ENCODE measurements at places on chromosomes 1 and 21.

GRCh38 chr1:113734357-113735055, 24.8 kb downstream of the PHTF1 start:
- H3K27ac ChIP-seq, result no peak overlapping the region
- no peak overlapping the region for H3K4me3 ChIP-seq
- H3K4me1 ChIP-seq, result peaks cover 5% of the 10 kb centered on the region
- peaks cover 11% of the 10 kb centered on the region for H3K36me3 ChIP-seq

GRCh38 chr1:56191369-56191768, 388.0 kb downstream of the PLPP3 start:
- H3K4me1 ChIP-seq, result no peaks in the 10 kb centered on the region
- H3K27ac ChIP-seq, result no peak overlapping the region
- no peak overlapping the region for H3K4me3 ChIP-seq
- peaks cover 7% of the 10 kb centered on the region for H3K27me3 ChIP-seq
- H3K36me3 ChIP-seq, result no peaks in the 10 kb centered on the region

DNA sequence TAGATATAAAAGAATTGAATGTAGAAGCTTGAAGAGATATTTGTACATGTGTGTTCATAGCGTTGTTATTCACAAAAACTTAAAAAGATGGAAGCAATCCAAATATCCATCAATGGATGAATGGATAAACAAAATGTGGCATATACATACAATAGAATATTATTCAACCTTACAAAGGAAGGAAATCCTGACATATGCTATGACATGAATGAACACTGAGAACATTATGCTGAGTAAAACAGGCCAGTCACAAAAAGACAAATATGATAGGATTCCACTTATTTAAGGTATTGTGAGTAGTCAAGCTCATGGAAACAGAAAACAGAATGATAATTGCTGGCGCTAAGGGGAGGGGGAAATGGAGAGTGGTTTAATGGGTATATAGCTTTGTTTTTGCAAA, 47.0 kb upstream of the DYRK1A start:
- no peak overlapping the region for H3K4me3 ChIP-seq
- H3K27me3 ChIP-seq, result no peaks in the 10 kb centered on the region
- DNase-seq, result no peak
- no peaks in the 10 kb centered on the region for H3K4me1 ChIP-seq
- no peak overlapping the region for H3K27ac ChIP-seq
- peaks cover 2% of the 10 kb centered on the region for H3K36me3 ChIP-seq

- DNase-seq, result no peak
- H3K36me3 ChIP-seq, result peaks cover 2% of the 10 kb centered on the region
- H3K27ac ChIP-seq, result no peak overlapping the region
- peaks cover 18% of the 10 kb centered on the region for H3K27me3 ChIP-seq
Measured at GRCh38 chr1:96688767-96689166, 32.8 kb upstream of the PTBP2 start.

- H3K27ac ChIP-seq, result peak overlapping the region; percentile 98
- H3K4me1 ChIP-seq, result peaks cover 54% of the 10 kb centered on the region
- peaks cover 25% of the 10 kb centered on the region for H3K36me3 ChIP-seq
- H3K4me3 ChIP-seq, result peak overlapping the region; percentile 75
Measured at GRCh38 chr1:116760487-116760886, 6.3 kb downstream of the CD2 start.

DNA sequence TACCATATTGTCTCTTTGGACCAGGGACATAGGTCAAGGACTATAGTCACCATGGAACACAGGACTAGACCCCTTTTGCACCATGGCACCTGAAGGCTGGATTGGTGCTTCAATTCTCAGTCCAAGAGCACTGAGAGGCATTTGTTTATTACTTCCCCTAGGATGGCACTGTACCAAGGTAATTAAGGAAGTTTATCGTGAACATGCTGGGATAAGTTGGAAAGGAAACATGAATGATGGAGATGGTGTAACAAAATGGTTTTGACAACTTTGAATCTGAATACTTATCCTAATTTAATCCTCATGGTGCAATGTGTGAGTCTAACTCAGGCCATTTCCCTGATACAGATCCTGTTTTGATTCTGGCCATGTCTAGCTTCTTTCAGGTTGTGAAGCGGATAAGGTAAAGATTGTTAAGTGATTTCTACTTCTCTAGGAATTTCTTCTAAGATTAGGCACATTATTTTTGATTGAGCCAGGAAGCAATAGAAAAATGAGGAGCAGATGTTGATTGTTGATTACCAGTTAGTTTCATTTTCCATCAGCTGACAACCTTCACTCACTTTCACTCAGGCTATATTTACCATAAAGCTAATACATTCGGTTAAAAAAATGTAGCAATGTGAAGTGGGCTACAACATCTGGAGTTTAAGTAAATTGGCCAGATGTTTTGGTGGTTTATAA, 37.3 kb upstream of the SIPA1L2 start:
- H3K4me3 ChIP-seq, result peak overlapping the region; percentile 15
- peaks cover 27% of the 10 kb centered on the region for H3K27me3 ChIP-seq
- no peaks in the 10 kb centered on the region for H3K36me3 ChIP-seq

- no peak overlapping the region for H3K27ac ChIP-seq
- peaks cover 12% of the 10 kb centered on the region for H3K27me3 ChIP-seq
- no peak for DNase-seq
- H3K4me3 ChIP-seq, result no peak overlapping the region
Measured at GRCh38 chr1:33745942-33746341, 117.9 kb upstream of the HMGB4 start.

GRCh38 chr21:23111070-23111600, 2112.9 kb downstream of the NCAM2 start:
- H3K27ac ChIP-seq, result no peak overlapping the region
- H3K4me1 ChIP-seq, result no peaks in the 10 kb centered on the region
- DNase-seq, result no peak
- H3K4me3 ChIP-seq, result no peak overlapping the region
- no peaks in the 10 kb centered on the region for H3K36me3 ChIP-seq
- no peaks in the 10 kb centered on the region for H3K27me3 ChIP-seq

GRCh38 chr1:222712253-222713090, at the start of the genes AIDA and BROX:
Gene AIDA, minus strand, starts transcription at chr1:222712491. Its CDS starts 174 bp downstream, at chr1:222712317.
Gene BROX, plus strand, starts transcription at chr1:222712564. Its CDS starts 3,136 bp downstream, at chr1:222715700.
- H3K27me3 ChIP-seq, result no peaks in the 10 kb centered on the region
- DNase-seq, result peak; percentile 93
- H3K4me3 ChIP-seq, result peak within 1 kb of the TSS; percentile 100
- H3K4me1 ChIP-seq, result peaks cover 33% of the 10 kb centered on the region

GRCh38 chr1:90720145-90720636, 3.1 kb upstream of the BARHL2 start:
- H3K4me1 ChIP-seq, result peaks cover 30% of the 10 kb centered on the region
- peaks cover 14% of the 10 kb centered on the region for H3K36me3 ChIP-seq
- DNase-seq, result no peak
- peaks cover 78% of the 10 kb centered on the region for H3K27me3 ChIP-seq
- peak overlapping the region; percentile 91 for H3K27ac ChIP-seq
- H3K4me3 ChIP-seq, result no peak overlapping the region

- H3K4me1 ChIP-seq, result peaks cover 42% of the 10 kb centered on the region
- no peak overlapping the region for H3K27ac ChIP-seq
- DNase-seq, result no peak
- peaks cover 16% of the 10 kb centered on the region for H3K36me3 ChIP-seq
- H3K4me3 ChIP-seq, result no peak overlapping the region
- H3K27me3 ChIP-seq, result no peaks in the 10 kb centered on the region
Measured at GRCh38 chr1:24418898-24419628, 3.5 kb downstream of the NIPAL3 start.

DNA sequence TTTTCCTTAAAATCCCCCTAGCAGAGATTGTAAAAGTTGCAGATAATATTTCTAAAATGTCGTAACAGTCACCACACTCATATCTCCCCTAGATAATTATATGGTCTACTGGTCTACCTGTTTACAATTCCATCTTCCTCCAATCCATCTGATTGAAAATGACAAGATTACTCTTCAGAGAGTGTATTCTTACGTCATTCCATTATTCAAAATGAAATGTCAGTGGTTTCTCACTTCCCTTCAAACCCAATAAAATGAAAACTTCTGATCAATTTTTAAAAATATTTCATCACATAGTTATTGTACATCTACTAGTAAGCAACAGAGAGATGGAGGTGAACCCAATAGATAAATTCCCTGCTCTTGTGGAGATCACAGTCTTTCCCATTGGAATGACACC, 202.2 kb upstream of the C8B start:
- DNase-seq, result no peak
- no peak overlapping the region for H3K27ac ChIP-seq
- H3K27me3 ChIP-seq, result no peaks in the 10 kb centered on the region
- H3K4me1 ChIP-seq, result peaks cover 6% of the 10 kb centered on the region
- H3K36me3 ChIP-seq, result no peaks in the 10 kb centered on the region
- H3K4me3 ChIP-seq, result no peak overlapping the region

GRCh38 chr1:234214129-234214910, 158.9 kb upstream of the COA6 start:
- H3K27ac ChIP-seq, result no peak overlapping the region
- peaks cover 10% of the 10 kb centered on the region for H3K4me1 ChIP-seq

DNA sequence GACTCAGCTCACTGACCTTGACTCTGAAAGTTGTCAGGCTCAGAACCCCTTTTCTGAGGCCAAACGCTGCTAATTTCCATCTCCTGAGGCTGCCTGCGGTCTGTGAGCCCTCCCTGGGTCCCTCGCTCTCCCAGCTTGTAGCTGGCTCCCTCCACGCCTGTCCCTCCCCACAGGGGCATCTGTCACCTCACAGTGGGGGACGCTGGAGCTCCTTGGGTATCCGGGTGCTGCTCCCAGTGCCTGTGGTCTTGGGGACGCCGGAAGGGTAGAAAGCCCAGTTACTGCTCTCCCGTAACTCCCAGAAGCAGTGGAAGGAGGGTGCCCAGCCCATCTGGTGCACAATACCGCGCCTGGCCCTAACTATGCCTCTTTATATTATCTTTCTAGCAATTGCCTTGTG, 13.0 kb upstream of the MMEL1 start:
- no peaks in the 10 kb centered on the region for H3K27me3 ChIP-seq
- DNase-seq, result no peak
- peaks cover 12% of the 10 kb centered on the region for H3K4me1 ChIP-seq
- H3K36me3 ChIP-seq, result no peaks in the 10 kb centered on the region

DNA sequence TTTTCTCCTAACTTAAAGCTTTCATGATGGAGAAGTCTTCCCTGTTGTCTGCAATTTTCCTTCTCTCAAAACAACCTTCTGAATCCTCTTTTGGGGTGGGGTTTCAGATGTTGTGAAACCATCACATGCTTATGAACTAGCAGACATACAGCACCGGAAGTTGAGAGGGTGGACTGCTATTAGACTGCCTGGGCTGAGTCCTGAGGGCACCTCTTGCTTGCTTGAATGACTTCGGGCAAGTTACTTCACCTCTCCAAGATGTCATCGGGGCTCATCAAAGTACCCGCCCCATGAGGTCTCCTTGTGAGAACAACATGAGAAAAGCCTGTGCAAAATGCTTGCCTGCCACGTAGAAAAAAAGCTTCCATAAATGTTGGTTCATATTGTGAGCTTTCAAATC, 89.6 kb downstream of the CCDC185 start:
- peaks cover 34% of the 10 kb centered on the region for H3K27me3 ChIP-seq
- peaks cover 3% of the 10 kb centered on the region for H3K36me3 ChIP-seq
- DNase-seq, result no peak
- H3K27ac ChIP-seq, result peak overlapping the region; percentile 29
- peaks cover 18% of the 10 kb centered on the region for H3K4me1 ChIP-seq

DNA sequence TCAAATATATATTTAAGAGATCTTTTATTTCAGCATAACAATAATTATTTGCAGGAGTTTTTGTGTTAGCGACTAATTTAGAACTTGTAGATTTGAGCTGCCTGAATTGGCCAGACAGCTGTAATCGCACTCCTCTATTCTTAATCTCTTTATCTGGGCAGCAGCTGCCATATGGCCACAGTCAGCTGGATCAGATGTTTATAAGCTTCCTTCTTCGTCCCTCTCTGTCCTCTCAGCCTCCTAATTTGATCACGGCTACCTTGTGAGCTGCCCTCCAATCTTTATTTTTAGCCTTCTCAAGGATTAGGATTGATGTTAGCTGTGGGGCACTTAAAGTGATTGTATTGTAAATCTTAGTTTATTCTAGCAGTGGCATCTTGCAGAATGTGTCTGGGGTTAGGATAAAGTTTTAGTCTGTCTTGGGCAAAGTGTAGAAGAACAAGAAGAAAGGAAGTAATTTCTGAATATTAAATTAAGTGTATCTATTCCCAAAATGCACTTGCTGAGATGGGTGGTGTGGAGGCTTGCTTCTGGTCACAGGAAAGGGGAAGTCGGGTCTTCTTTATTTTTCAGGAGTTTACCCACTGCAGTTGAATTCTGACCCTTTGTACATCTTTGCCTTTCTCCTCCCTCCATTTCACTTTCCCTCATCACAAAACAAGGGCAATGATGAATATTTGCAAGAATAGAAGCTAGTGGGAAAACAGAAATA, 1.1 kb downstream of the ZBTB18 start:
- no peak for DNase-seq
- H3K4me1 ChIP-seq, result peaks cover 24% of the 10 kb centered on the region
- H3K27me3 ChIP-seq, result no peaks in the 10 kb centered on the region
- H3K36me3 ChIP-seq, result peaks cover 2% of the 10 kb centered on the region
- H3K4me3 ChIP-seq, result no peak overlapping the region

DNA sequence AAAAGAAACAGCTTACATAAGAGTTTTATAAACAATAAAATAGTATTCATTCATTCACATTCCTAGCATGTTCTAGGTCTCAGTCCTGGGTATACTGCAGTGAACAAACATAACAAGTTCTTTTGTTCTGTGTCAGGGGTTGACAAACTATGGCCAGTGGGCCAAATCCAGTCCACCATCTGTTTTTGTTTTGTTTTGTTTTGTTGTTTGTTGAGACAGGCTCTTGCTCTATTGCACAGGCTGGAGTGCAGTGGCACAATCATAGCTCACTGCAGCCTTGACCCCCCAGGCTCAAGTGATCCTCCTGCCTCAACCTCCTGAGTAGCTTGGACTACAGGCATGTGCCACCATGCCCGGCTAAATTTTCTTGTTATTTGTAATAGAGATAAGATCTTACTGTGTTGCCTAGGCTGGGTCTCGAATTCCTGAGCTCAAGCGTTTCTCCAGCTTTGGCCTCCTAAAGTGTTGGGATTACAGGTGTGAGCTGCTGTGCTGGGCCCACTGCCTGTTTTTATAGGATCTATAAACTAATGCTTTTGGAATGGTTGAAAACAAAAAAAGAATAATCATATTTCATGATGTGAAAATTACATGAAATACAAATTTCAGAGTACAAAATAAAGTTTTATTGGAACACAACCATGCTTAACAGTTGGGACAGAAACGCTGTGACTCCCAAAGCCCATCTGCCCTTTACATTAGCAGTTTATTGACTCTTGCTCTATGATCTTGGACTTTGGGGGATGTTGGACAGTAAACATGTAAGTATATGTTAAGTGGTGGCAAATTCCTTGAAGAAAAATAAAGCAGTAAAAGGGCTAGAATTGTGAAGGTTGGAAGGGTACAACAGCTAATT, 17.9 kb downstream of the CAPZA1 start:
- no peaks in the 10 kb centered on the region for H3K27me3 ChIP-seq
- H3K4me3 ChIP-seq, result peak overlapping the region; percentile 54
- no peak for DNase-seq
- peaks cover 39% of the 10 kb centered on the region for H3K4me1 ChIP-seq
- peak overlapping the region; percentile 93 for H3K27ac ChIP-seq

Measured in T-helper 17 cell (primary cell).